ENCODE measurements at places on chromosomes 7 and 10. TPM values are rescaled to one million over a fixed set of nuclear protein-coding genes. Genes with fewer than 3 reads are reported as not detected.
A peak's percentile ranks its signal among the peaks of the same experiment; 100 is the strongest.

- H3K27ac ChIP-seq: no peak overlapping the region
- no peaks in the 10 kb centered on the region for H3K27me3 ChIP-seq
- H3K36me3 ChIP-seq: no peaks in the 10 kb centered on the region
- no peak for DNase-seq
These were observed 90.8 kb downstream of the SFMBT2 start for GRCh38 chr10:7320072-7320471.

Gene C10orf143
- 20.2 TPM for polyA plus RNA-seq

- H3K27ac ChIP-seq: no peak overlapping the region
- H3K4me1 ChIP-seq: no peaks in the 10 kb centered on the region
- no peaks in the 10 kb centered on the region for H3K36me3 ChIP-seq
- no peak for DNase-seq
These were observed 51.1 kb downstream of the TPST1 start for GRCh38 chr7:66256281-66256680.

- no peak overlapping the region for H3K27ac ChIP-seq
- no peaks in the 10 kb centered on the region for H3K36me3 ChIP-seq
These were observed 22.4 kb downstream of the PPP1R3C start for GRCh38 chr10:91610444-91610843.

DNA sequence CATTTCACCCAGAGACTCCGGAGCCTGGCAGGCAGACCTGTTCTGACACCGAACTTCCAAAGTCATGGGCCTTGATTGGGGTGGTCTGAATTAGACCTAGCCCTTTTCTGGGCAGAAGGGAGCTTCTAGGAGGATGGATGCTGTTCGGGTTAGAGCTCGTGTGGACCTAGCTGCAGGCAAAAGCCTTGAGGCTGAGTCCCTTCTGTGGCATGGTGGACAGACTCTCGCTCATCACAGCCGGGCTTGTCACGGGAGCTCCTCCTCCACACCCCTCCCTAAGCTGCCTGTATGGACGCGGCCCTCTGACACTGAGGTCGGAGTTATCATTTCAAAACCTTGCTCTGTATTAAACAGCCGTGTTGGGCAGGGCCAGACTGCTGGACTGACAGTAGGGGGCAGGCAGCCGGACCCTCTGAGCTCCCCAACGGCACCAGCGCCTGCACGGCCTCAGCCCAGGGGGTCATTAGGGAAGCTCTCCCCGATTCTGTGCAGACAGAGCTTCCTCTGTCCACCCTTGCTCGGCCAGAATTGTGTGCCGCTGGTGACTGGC, 2.2 kb downstream of the IRF5 start:
- peak overlapping the region; percentile 74 for H3K27ac ChIP-seq
- H3K36me3 ChIP-seq: peaks cover 3% of the 10 kb centered on the region
- H3K4me3 ChIP-seq: peak overlapping the region; percentile 64
- no peaks in the 10 kb centered on the region for H3K27me3 ChIP-seq

Gene LIPN
- polyA plus RNA-seq: 0.67 TPM

Gene GHRHR
- not detected for polyA plus RNA-seq

GRCh38 chr7:78090616-78091015, 292.0 kb downstream of the PHTF2 start:
- H3K36me3 ChIP-seq: no peaks in the 10 kb centered on the region
- peaks cover 7% of the 10 kb centered on the region for H3K27me3 ChIP-seq
- H3K4me3 ChIP-seq: no peak overlapping the region
- H3K4me1 ChIP-seq: no peaks in the 10 kb centered on the region

Gene TEX47
- polyA plus RNA-seq: not detected

GRCh38 chr7:24340727-24341126, 56.7 kb downstream of the NPY start:
- H3K4me1 ChIP-seq: no peaks in the 10 kb centered on the region
- no peaks in the 10 kb centered on the region for H3K36me3 ChIP-seq
- no peak overlapping the region for H3K27ac ChIP-seq
- no peak overlapping the region for H3K4me3 ChIP-seq
- no peak for DNase-seq

Gene C10orf105
- polyA plus RNA-seq: 0.05 TPM

GRCh38 chr10:131777921-131778320, 122.9 kb upstream of the PPP2R2D start:
- H3K27ac ChIP-seq: no peak overlapping the region
- H3K27me3 ChIP-seq: no peaks in the 10 kb centered on the region
- no peaks in the 10 kb centered on the region for H3K4me1 ChIP-seq
- no peak overlapping the region for H3K4me3 ChIP-seq

- H3K36me3 ChIP-seq: no peaks in the 10 kb centered on the region
- H3K27ac ChIP-seq: no peak overlapping the region
- no peaks in the 10 kb centered on the region for H3K4me1 ChIP-seq
- no peaks in the 10 kb centered on the region for H3K27me3 ChIP-seq
- DNase-seq: no peak
- no peak overlapping the region for H3K4me3 ChIP-seq
These were observed 20.5 kb upstream of the PLXDC2 start for GRCh38 chr10:19795684-19796083.

GRCh38 chr7:28203508-28204240, 23.1 kb upstream of the JAZF1 start:
- H3K36me3 ChIP-seq: no peaks in the 10 kb centered on the region
- H3K4me1 ChIP-seq: no peaks in the 10 kb centered on the region
- H3K27ac ChIP-seq: no peak overlapping the region
- H3K4me3 ChIP-seq: no peak overlapping the region

GRCh38 chr7:42843205-42843800, 68.6 kb downstream of the C7orf25 start:
- DNase-seq: no peak
- peaks cover 6% of the 10 kb centered on the region for H3K27me3 ChIP-seq
- no peak overlapping the region for H3K27ac ChIP-seq
- H3K4me3 ChIP-seq: no peak overlapping the region
- no peaks in the 10 kb centered on the region for H3K36me3 ChIP-seq
- H3K4me1 ChIP-seq: no peaks in the 10 kb centered on the region

- no peaks in the 10 kb centered on the region for H3K36me3 ChIP-seq
- no peaks in the 10 kb centered on the region for H3K27me3 ChIP-seq
- DNase-seq: no peak
- no peaks in the 10 kb centered on the region for H3K4me1 ChIP-seq
- H3K27ac ChIP-seq: no peak overlapping the region
- no peak overlapping the region for H3K4me3 ChIP-seq
These were observed 523.7 kb upstream of the GALNT17 start for GRCh38 chr7:70608229-70608628.

Gene HEPACAM2
- not detected for polyA plus RNA-seq

DNA sequence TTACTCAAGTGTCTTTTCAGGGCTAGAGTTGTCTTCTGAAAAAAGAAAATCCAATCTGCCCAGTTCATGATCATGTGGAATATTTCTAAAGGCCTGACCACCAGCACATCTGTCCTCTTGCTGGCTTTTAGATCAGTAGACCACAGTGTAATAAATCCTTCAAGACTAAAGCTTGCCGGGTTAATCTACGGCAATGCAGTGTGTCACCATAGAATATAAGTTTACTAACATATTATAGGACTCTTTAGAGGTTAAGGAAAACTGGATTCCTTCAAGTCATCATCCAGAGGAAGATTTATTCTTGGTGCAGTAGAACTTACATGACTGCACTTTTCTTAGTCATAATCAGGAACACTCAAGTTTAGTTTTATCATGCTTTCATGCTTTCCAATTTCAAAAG, 349.5 kb downstream of the SEMA3D start:
- H3K27me3 ChIP-seq: no peaks in the 10 kb centered on the region
- no peak for DNase-seq
- no peak overlapping the region for H3K27ac ChIP-seq
- no peaks in the 10 kb centered on the region for H3K4me1 ChIP-seq
- H3K4me3 ChIP-seq: no peak overlapping the region

Gene MUC3A
- polyA plus RNA-seq: not detected

Gene ADCY1
- not detected for polyA plus RNA-seq

GRCh38 chr7:35480806-35481205, 214.1 kb downstream of the HERPUD2 start:
- no peaks in the 10 kb centered on the region for H3K27me3 ChIP-seq
- no peaks in the 10 kb centered on the region for H3K4me1 ChIP-seq
- no peak overlapping the region for H3K27ac ChIP-seq
- H3K36me3 ChIP-seq: no peaks in the 10 kb centered on the region

Gene PAPOLB
- not detected for polyA plus RNA-seq

Gene C10orf67
- polyA plus RNA-seq: 0.47 TPM

Gene BICC1
- polyA plus RNA-seq: not detected

- H3K4me1 ChIP-seq: no peaks in the 10 kb centered on the region
- H3K27me3 ChIP-seq: no peaks in the 10 kb centered on the region
- no peak overlapping the region for H3K4me3 ChIP-seq
These were observed 111.5 kb downstream of the SEMA3C start for GRCh38 chr7:80807166-80807900.

Gene PCDH15
- polyA plus RNA-seq: not detected

GRCh38 chr10:119477444-119477843, 65.1 kb downstream of the RGS10 start:
- no peak for DNase-seq
- no peaks in the 10 kb centered on the region for H3K36me3 ChIP-seq
- peaks cover 23% of the 10 kb centered on the region for H3K4me1 ChIP-seq
- no peaks in the 10 kb centered on the region for H3K27me3 ChIP-seq
- H3K4me3 ChIP-seq: no peak overlapping the region

- H3K4me1 ChIP-seq: no peaks in the 10 kb centered on the region
- no peak overlapping the region for H3K27ac ChIP-seq
- no peaks in the 10 kb centered on the region for H3K27me3 ChIP-seq
- H3K36me3 ChIP-seq: no peaks in the 10 kb centered on the region
These were observed 46.3 kb downstream of the BUB3 start for GRCh38 chr10:123200531-123200930.

DNA sequence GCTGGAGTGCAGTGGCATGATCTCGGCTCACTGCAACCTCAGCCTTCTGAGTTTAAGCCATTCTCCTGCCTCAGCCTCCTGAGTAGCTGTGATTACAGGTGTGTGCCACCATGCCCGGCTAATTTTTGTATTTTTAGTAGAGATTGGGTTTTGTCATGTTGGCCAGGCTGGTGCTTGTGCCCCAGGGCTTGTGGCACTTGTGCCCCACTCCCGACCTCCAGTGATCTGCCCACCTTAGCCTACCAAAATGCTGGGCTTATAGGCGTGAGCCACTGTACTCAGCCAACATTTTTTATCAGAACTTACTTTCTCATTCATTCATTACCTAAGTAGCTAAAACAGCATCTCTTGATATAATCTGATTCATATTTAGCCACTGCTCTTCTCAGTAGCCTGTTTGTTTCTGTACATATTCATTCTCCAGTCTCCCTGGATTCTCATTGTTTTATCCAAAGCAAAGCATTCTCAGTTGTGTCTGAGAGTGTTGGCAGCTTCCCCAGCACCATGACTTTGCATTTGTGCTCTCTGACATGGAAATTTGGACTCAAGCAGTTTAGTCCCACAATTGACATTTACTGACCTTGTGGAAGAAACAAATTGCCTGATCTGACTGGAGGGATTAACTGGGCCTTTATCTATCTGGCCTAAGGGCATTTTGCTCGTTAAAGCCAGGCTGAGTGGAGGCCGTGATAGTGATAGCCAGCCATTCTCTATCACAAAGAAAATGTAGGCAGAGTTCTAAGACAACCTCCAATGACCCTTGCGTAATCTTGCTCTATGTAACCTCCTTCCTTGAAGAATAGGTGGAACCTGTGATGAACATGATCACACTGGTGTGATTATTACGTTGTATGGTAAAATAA, 44.9 kb downstream of the AKR1B15 start:
- no peaks in the 10 kb centered on the region for H3K4me1 ChIP-seq
- H3K27ac ChIP-seq: no peak overlapping the region
- H3K4me3 ChIP-seq: no peak overlapping the region
- no peaks in the 10 kb centered on the region for H3K36me3 ChIP-seq
- no peaks in the 10 kb centered on the region for H3K27me3 ChIP-seq

DNA sequence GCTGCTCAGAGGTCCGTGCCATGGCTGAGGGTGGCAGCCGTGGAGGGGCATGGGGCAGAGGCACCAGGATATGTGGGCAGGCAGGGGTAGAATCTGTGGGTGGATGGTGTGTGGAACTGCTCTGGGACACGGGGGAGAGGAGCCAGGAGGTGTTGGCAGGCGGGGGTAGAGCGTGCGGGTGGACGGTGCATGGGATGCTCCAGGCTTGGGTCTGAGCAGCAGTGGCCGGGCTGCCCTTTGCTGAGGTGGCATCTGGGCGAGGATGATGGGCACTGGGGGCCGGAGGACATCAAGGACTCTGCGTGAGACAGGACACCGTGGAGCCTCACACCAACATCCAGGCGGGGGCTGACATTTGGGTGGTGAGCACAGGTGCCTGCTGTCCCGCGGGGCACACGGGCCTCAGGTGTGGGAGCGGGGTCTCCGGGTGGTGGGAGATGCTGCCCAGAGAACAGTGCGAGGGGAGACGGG, 46.2 kb downstream of the JAKMIP3 start:
- H3K4me3 ChIP-seq: no peak overlapping the region
- no peak for DNase-seq
- no peak overlapping the region for H3K27ac ChIP-seq
- H3K27me3 ChIP-seq: no peaks in the 10 kb centered on the region

DNA sequence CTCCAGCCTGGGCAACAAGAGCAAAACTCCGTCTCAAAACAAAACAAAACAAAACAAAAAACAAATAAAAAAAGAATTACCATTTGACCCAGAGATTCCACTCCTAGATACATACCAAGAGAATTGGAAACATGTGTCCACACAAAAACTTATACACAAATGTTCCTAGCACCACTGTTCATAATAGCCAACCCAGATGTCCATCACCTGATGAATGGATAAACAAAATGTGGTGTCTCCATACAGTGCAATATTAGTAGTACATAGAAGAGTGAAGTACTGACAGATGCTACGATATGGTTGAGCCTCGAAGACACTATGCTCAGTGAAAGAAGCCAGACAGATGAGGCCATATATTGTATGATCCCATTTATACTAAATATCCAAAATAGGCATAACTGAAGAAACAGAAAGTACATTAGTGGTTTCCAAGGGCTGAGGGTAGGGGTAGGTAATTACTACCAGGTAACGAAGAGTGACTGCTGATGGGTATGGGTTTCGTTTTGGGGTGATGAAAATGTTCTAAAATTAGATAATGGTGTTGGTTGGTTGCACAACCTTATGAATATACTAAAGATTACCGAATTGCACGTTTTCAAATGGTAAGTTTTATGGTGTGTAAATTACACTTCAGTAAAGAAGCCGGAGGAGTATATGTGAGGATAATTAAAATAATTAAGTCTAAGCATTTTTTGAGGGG, 20.0 kb downstream of the MYO1G start:
- H3K27me3 ChIP-seq: no peaks in the 10 kb centered on the region
- peaks cover 13% of the 10 kb centered on the region for H3K4me1 ChIP-seq
- no peak for DNase-seq
- no peak overlapping the region for H3K4me3 ChIP-seq
- peak overlapping the region; percentile 78 for H3K27ac ChIP-seq

GRCh38 chr10:60573336-60573735, 183.7 kb upstream of the ANK3 start:
- H3K27me3 ChIP-seq: no peaks in the 10 kb centered on the region
- no peak overlapping the region for H3K27ac ChIP-seq
- H3K36me3 ChIP-seq: no peaks in the 10 kb centered on the region

- no peak overlapping the region for H3K27ac ChIP-seq
- DNase-seq: no peak
- H3K36me3 ChIP-seq: no peaks in the 10 kb centered on the region
- no peaks in the 10 kb centered on the region for H3K27me3 ChIP-seq
- H3K4me1 ChIP-seq: peaks cover 2% of the 10 kb centered on the region
These were observed 5.7 kb upstream of the TIAL1 start for GRCh38 chr10:119602241-119603095.

Data from CD4-positive, CD25-positive, alpha-beta regulatory T cell (primary cell).